ENCODE measurements at places on chromosomes 7 and 10. TPM values are rescaled to one million over a fixed set of nuclear protein-coding genes. Genes with fewer than 3 reads are reported as not detected.

Gene ZWINT
- total RNA-seq: 18.8 TPM

DNA sequence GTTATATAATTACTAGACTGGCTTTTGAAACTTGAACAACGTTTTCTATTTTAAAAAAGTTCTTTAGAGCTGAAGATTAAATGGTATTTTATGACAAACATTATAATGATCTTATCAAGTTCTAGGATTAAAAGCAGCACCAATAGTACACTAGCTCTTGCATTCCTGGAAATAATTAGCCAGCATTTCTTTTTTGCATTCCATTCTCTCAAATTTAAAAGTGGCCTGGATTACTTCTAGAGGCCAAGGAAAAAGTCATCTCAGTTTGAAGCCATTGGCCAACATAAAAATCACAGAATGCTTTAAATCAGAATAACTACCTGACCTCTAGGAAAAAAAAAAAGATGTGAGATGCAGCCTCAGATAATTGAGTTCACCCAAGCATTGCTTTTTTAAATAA lies 1326.4 kb upstream of the SORCS1 start:
- no peak for DNase-seq

DNA sequence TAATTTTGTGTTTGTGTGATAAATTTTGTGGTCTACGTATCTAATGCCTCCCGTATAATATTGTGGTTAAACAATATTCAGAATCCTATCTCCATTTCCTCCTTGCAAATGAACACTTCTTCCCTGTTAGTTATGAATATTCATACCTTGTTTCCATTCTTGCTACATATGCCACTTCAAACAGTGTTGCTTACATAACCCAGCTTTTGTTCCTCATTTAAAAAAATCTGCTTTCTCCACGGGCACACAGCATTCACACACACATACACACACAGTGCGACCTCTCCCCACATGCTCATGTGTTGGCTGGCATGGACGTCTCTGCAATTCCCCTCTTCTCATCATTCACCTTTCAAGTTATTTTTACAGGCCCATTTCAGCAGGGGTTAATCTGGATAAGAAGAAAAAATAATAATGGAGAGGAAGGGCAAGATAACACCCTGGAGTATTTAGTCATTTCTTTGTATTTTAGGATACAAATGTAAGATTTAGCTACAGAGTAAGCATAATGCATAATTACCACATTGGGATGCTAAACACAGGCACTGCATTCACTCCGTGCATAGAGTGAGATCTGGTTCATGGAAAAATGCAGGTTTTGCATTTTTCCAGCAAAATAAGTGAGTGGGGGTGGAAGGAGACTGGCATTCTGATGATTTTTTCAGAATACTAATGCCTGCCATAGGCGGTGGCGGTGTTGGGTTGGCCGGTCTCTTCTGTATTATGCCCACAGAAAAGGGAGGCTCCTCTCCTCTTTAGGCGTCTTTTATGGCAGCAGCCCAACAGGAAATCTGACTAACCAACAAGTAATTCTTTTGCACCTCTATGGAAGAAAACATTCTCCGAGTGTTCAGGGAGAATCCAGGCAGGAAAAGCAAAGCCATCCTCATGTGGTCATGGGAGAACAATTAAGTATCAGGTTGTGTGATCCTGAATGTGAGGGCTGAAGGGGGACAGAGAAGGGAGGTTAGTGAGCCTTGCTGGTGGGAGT lies 31.7 kb upstream of the ELMO1 start:
- DNase-seq: peak; percentile 14

DNA sequence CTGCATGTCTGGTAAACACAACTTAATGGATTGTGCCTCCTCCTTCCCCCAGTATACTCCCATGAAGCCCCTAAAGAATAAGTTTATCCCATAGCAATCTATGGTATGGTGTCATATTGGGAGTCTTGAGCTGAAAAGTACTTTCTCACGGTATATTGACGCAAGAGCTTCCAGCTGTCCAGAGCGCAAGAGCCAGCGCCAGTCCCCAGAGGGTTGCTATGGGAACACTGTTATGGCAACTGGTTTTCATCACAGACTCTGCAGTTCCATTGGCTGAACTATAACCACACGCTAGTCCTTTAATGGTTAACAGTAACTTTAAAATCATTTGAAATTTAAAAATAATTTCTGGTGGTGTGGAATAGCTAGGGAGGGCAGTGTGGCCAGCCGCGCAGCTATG lies 46.9 kb downstream of the PRPF18 start:
- DNase-seq: no peak

GRCh38 chr10:114513381-114513792 lies 109.1 kb upstream of the AFAP1L2 start:
- DNase-seq: no peak

Gene CTAGE4
- total RNA-seq: not detected

Measured in dermis microvascular lymphatic vessel endothelial cell (primary cell).